ENCODE measurements at places on chromosomes 2 and 18.

- DNase-seq = no peak
Observed at GRCh38 chr2:160338901-160339685, 139.0 kb upstream of the ITGB6 start.

- DNase-seq = no peak
Observed at GRCh38 chr2:205984381-205984780, 101.6 kb downstream of the INO80D start.

GRCh38 chr18:58754544-58755068 is 83.3 kb downstream of the MALT1 start:
- DNase-seq = no peak

DNA sequence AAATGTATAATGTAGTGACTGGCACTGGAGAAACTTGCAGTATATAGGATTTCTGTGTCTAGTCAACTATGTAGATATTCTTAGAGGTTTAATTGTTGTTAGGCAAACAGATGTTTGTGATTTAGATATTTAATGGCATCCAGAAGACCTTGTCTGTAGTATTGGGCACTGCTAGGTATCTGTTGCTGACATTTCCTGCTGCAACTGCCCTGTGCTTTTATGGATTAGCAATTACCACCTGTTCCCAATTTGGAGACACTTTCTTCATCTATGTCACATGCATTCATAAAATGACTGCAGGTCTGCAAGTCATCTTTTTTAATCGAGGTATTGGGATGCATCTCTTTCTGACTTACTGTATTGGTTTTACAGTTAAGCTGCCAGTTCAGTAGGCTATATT is 71.3 kb downstream of the ITGA4 start:
- no peak for DNase-seq

GRCh38 chr2:74004212-74005182 is 19.8 kb downstream of the TET3 start:
- no peak for DNase-seq

DNA sequence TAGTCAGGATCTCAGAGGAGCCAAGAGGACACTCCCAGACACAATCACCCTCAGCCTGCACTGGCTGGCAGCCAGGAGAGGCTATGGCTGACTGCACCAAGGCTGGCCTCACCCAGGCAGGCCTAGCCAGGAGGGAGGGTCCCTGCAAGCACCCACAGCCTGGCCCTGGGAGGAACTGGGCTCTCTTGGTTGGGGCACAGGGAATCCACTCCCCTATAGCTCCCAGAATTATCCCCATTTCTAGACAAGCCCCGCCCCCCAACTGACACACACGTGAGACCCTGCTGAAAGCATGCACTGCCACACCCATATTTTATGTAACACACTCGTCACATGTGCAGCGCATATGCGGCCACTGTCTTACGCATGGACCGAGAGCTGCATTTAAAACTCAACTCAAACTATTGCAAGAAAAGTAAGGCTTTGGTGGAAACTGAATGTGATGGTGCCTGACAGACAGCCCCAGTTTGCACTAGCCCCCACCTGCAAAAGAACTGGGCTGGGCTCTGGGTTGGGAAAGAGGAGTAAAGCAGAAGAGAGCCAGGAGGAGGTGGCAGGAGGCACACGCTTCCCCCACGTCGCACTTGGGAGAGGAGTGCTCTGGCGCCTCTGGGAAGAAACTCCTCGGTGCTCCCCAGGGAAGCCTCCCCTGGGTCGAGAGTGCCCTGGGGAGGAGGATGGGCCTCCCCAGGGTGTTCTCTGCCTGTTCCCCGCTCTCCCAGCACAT is 28.9 kb upstream of the ARHGEF4 start:
- no peak for DNase-seq

GRCh38 chr2:233972941-233973575 is 55.9 kb downstream of the TRPM8 start:
- DNase-seq = no peak

GRCh38 chr18:54316071-54316820 is 41.4 kb downstream of the STARD6 start:
- DNase-seq = no peak

DNA sequence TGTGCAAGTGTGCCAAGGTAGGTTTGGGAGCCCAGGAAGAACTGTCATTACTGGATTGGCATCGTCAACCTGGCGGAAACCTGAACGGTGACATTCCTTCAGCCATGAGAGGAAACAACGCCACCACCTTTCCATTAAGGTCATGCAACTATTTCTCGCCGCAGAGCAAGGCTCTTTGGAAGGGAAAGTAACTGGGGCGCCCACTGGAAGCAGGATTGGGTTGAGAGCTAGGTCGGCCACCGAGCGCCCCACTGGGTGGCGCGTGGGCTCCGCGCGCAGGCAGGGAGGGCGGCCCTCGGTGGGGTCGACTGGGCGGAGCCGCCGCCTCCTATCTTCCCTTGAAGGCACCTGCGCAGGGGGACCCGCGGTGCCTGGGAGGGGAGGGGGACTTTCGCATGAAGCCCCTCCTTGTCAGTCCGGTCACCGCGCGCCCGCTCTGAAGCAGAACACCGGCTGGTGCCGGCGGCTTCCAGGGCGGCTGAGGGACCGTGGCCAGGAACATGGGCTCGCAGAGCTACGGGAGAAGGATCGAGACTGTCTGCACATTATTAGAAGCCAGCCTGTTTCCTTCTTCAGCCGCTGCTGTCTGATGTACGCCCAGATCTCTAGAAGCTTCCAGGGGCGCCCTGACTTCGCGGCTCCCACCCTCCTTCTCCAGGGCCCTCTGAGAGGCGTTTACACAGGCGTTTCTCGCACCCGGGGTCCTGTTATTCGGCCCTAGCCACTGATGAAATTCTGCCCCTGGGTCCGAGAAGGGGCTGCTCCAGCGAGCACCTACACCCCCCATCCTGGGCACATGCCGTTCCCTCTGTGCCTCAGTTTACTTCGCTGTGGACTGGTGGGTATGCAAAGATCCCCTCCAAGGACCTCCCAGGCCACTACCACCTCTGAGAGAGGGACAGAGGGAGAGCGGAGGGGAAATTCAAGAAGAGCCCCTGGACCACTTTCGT is 27.3 kb upstream of the MAL start:
- DNase-seq = no peak

DNA sequence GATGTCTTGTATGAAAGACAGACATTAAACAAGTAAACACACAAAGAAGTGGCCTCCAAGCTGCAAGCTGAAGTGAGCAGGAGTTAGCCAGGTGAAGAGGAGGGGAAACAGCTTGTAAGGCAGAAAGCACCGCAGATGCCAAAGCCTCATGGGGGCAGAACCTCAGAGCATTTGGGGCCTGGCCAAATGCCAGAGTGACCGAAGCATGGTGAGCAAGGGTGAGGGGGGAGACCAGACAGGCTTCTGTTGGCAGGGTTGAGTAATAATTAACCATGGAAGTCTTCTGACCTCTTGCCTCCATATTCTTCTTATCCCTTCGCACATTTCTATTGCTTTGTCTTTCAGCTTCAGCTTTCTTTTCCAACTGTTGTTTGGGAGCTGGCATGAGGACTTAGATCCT is 5.6 kb downstream of the QPCT start:
- DNase-seq = no peak

DNA sequence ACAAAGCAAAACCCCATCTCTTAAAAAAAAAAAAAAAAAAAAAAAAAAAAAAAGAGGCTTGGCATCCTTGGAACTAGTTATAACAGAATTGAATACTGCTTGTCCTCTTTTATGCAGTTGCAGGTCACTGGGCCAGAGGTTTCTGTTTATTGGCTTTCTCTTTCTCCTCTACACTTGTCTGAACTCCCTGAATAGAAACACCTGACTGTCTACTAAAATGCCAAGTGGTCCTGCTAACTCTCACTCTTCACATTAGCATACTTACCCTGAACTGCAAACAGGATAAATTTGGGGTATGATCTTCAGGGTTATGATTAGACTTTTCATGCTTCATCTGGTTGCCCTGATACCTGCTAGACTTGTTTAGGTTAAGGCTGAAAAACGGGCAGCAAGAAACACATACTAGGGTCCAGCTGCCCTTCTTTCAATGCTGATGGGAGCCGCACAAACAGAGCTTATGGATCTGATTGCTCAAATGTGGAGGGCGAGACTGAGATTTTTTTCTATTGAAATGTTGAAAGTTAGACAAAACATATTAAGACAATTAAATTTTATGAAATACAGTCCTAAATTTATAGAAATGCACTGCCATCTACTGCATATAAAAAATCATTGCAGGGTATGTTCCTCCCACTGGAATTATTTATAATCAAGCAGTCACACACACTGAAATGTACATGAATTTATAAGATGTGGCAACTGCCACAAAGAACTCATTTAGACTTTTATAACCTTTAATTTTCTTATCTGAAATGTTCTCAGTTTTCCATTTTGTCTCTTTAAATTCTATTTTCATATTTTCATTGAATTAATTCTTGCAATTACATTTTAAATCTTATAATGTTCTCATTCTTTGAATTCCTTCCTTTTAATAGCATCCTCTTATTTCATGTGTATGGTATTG is 40.8 kb downstream of the GTF3C3 start:
- DNase-seq = no peak

DNA sequence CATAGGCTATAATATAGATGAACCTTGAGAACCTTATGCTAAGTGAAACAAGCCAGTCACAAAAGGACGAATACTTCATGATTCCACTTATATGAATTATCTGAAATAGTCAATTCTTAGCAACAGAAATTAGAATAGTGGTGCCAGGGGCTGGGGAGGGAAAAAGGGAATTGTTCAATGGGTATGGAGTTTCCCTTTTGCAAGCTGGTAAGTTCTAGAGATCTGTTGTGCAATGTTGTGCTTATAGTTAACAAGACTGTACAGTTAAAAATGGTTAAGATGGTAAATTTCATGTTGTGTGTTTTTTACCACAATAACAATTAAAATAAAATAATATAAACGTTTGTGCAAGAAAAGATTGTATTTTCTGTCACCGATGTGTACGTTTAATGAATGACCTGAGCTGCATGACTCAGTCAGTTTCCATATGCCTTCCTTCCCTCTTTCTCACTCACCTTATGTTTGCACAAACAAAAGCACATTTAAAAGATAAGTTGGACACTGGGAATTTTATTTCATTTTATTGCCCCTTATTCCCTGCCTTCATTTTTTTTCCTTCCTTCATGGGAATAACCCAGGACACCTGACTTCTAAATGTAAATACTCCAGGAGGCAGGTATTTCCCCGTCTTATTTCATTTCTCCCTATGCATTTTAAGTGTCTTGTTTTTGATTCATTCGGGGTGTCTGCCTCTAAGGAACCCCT is 143.7 kb upstream of the TTC39C start:
- no peak for DNase-seq

DNA sequence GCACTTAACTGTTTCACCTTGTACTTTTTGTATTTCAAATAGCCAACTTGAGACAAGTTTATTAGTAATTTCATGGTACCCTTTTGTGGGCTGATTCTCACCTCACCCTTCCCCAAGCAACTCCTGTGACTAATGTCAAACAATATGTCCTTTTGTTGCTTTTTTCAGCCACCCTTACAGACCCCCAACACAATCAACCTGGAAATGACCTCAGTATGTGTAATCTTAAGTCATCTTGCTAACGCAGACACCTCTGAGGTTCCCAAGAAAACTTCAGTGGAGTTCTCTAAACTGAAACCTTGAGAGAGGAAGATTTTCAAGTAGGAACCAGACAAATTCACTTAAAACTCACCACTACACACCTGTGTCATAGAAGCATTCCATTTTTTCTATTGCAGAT is 69.5 kb downstream of the KYNU start:
- DNase-seq = no peak

DNA sequence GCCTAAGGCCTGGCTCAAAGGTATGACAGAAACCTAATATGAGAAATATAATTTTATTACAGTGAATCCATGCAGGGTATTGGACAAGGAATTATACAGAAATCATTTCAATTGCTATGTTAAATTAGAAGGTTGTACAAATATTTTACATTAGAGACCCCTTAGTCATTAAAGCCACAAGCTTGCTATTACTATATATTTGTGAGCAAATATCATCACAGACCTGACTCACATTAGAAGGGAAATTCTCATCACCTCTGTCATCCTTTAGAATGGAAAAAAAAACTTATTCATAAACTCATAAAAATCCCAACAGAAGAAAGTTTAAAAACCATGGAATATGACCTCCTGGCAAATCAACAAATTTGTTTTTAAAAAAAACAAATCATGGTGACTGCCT is 277.9 kb downstream of the DCC start:
- no peak for DNase-seq

DNA sequence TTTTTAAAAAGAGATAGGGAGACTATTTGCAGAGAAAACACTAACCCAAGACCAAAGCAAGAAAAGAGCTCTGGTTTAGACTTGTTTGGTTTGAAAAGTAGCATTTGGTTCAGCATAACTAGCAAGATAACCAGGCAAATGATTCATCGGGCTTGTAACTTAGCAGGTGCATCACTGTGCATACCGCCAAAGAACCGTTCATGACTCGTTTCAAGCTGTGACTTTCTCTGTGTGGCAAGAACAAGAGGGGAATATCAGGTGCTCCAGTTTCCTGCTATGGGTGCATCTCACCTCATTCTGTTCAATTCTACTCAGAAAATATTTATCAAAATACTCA is 244.9 kb downstream of the ETAA1 start:
- DNase-seq = no peak

- DNase-seq = no peak
Observed at GRCh38 chr2:75166491-75166890, 32.8 kb downstream of the TACR1 start.

- DNase-seq = no peak
Observed at GRCh38 chr2:192555740-192556139, 361.0 kb upstream of the TMEFF2 start.

DNA sequence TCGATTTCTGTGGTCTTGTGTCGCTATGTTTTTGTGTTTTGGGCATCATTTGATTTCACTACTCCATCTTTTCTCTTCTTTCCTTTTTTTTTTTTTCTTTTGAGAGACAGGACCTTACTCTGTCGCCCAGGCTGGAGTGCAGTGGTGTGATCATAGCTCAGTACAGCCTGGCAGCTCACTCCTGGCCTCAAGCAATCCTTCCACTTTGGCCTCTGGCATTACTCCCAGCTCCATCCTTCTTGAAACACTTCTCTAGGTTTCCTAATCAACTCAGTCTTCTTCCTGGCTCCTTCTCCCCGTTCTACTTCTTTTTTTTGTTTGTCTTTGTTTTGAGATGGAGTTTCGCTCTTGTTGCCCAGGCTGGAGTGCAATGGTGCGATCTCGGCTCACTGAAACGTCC is 26.5 kb downstream of the TCF23 start:
- DNase-seq = no peak

- DNase-seq = no peak
Observed at GRCh38 chr2:146193619-146194018, 1651.2 kb upstream of the ACVR2A start.
